ENCODE measurements at places on chromosomes 3 and 15.

DNA sequence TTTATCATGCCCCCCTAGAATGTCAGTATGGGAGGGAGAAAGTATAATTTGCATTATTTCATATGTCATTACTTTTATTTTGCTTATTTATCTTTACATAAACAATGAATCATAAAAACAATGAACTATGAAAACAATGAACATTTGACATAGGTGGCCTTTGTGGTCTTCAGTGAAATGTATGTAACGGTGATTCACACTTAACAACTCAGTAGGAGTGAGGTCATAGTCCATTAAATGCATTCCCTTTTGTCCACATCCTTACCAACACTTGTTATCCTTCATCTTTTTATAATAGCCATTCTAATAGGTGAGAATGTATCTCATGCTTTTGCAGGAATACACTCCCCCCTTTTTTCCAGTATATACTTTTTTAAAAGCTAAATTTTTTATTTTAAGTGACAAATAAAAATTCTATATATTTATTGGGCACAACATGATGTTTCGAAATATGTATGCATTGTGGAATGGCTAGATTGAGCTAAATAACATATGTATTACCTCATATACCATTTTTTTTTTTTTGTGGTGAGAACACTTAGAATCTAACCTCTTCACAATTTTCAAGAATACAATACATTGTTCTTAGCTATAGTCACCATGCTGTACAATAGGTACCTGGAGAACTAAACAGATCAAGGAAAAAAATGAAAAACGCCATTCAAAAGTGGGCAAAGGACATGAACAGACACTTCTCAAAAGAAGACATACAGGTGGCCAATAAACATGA lies 189.5 kb downstream of the WDR72 start:
- DNase-seq = no peak

- DNase-seq = no peak
These were observed 262.5 kb downstream of the CGGBP1 start for GRCh38 chr3:87796137-87796842.

DNA sequence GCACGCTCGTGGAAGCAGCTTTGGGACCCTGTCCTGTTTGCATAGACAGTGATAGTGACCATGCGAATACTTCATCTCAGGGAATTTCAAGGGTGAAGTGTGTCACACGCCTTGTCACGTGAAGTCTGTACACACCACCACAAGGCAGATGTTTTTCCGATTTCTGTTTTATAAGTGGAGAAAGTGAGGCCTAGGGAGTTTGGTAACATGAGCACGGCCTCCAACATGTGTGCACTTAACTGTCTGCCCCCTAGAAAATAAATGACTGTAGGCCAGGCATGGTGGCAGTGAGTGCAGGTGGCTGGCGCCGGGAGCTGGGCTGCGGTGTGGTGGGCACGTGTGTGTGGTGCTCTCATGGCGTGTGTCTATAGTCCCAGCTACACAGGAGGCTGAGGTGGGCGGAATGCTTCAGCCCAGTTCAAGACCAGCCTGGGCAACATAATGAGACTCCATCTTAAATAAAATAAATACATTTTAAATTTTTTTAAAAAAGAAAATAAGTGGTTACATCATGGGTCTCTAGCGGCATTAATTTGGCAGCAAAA lies 42.0 kb downstream of the WHAMM start:
- DNase-seq = no peak

DNA sequence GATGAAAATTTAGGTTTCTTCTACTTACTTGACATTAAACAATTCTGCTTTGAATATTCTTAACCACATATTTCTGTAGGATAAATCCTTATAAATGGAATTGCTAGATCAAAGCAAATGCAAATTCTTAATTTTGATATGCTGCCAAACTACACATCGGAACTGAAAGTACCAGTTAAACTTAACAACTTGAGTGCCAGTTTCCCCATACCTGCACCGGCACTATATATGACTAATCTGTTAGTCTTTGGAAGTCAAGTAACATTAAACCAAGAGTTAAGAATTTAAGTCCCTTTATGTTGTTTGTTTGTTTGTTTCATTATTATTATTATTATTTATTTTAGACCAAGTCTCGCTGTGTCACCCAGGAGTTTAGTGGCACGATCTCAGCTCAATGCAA lies 103.9 kb upstream of the AKAP13 start:
- DNase-seq = no peak

DNA sequence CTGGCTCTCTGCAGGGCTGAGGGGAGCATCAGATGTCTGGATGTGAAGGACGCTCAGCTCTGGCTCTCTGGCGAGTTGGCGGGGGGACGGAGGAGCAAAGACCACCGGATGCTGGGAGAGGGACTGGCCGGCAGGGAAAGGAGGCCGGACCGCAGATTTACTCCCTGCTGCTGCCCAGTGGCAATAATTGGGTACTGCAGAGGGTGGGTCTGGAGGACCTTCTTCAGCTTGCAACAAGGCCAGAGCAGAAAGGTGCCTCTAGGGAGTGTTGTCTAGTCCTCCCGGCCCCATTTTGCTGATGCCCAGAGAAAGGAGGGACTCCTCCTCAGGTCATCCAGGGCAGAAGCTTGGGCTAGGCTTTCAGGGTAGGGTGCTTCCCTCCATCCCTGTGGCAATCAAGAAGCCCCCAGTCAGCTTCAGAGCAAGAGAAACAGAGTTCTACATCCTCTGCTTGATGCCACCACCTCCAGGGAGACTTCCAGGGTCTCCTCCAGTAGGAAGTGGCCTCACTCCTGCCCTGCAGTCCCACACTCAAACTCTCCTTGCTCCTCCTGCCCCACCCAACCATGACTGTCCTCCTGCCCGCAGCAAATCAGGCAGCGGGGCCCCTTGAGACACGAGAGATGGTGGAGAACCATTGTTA lies 20.3 kb upstream of the CSPG4 start:
- DNase-seq = no peak

DNA sequence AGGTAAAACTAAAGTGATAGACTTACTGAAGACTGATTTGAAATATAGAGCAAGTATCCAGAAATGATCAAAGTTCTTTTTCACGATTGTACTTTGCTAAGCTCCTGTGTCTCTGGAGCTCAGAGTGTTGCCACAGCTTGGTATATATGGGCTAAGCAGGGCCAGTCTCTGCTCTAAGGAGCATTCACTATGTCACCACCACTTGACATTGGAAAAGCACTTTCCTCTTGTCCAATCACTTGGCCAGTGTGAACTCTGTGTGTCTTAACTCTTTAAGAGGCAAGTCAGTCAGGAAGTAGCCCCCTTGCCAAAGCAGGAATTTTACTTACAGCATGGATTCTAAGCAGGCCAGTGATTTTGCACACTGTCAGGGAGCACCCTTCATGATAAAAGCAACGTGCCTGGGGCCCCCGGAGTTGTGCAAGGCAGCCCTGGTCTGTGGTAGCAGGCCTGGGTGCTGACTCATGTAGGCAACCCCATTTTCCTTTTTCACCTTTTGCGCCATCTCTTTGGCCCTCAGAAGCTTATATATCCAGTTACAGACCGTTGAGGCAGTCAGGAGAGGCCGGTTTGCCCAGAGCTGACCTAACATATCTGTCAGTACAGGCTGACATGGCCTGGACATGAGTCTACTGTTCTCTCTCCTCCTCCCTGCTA lies 73.0 kb downstream of the HCN4 start:
- DNase-seq = no peak

DNA sequence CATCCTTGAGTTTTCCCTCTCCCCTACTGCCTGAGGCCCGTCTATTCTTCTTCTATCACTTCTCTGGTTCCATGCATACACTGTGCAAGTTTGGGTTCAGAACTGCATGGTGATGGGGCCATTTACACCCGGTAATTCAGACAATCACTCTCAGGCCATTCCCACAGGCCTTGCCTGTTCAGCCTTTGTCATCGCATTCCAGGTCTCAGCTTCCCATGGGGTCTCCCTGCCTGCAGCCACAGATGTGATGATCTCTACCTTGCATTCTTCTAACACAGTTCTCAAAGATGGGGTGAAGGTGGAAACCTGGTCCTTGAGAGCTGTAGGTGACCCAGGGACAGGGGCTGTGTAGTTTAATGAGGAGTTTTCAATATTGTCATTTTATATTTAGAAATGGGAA lies 209.2 kb upstream of the TOPAZ1 start:
- no peak for DNase-seq

- no peak for DNase-seq
These were observed 118.5 kb upstream of the EPHA3 start for GRCh38 chr3:88988906-88989305.

DNA sequence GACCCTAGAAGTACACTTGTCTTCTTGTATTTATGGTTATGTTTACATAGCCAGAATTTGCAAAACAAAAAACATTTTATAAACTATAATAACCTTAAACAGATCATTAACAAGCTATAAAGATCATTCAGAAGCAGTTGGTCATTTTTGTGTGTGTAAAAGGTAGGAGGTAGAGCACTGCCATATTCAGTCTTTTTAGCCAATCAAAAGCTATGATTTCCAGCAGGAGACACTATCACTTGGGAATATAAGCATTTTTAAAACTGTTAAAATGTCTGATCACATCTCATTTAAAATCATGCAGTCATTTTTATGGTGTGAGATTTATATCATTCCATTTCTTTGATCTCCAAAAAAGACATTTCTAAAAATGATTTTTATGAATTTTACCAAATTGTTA lies 42.6 kb upstream of the ATP2C1 start:
- DNase-seq = no peak

DNA sequence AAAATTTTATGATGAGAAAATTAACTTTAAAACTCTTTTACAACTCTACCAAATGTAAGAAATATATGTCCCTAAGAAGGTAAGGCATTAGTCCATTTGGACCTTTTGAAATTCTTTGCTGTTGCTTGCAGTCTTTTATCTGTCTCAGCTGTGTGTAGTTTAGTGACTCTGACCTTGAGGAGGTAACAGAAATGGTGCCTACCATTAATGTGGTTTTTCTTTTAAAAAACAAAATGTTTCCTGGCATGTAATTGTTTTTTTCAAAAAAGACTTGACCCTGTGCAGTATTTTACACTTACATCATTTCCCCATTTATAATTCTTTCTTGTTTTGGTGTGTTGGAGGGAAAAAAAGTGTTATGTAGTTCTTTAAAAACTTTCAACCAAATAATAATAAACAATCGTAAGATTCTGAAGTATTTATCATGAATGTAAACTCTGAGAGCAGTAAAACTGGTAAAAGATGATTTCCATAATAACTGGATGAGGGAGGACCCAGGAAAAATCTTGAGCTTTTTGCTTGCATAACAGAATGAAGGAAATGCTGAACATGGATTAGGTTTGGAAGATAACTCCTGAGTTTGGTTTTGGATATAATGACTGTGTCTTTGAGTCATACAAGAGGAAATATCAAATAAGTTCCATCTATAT lies 225.1 kb downstream of the CHST2 start:
- no peak for DNase-seq

DNA sequence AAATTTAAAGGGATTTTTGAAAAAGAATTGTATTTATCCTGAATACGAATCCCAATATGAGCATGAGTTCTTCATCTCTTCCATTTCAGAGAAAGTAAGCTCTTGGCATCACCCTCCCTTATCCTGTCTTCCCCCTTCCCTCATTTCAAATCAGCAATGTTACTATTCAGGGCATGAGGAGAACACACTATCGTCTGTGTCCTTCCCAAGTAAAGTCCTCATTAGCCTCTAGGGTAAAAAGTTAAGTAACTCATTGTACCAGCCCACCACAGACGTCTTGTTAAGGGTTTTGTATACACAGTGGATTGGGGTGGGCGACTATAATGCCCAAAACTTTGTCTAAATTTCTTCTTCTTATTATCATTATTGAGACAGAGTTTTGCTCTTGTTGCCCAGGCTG lies 14.8 kb downstream of the ARL6IP5 start:
- no peak for DNase-seq

GRCh38 chr15:67172172-67172571 lies 82.3 kb downstream of the AAGAB start:
- no peak for DNase-seq

DNA sequence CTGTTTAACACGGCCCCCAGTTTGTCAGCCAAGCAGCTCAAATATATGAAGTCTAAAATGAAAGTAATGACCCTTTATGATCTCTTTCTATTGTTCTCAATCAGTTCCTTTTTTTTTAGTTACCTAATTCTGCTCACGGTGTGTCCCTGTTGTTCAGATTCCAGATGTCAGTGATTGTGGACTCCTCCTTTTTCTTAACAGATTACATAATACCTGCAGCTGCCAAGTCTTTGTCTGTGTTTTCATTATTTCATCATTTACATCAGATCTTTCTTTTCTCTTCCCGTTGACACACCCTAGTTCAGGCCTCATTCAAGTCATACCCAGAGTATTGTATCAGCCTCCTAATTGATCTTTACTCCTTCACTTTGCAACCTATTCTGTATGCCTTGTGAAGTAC lies 56.1 kb upstream of the SKIL start:
- no peak for DNase-seq

GRCh38 chr3:105767216-105767615 lies 101.6 kb downstream of the CBLB start:
- DNase-seq = no peak

GRCh38 chr3:73026111-73026759 lies 29.6 kb downstream of the PPP4R2 start:
- DNase-seq = no peak

DNA sequence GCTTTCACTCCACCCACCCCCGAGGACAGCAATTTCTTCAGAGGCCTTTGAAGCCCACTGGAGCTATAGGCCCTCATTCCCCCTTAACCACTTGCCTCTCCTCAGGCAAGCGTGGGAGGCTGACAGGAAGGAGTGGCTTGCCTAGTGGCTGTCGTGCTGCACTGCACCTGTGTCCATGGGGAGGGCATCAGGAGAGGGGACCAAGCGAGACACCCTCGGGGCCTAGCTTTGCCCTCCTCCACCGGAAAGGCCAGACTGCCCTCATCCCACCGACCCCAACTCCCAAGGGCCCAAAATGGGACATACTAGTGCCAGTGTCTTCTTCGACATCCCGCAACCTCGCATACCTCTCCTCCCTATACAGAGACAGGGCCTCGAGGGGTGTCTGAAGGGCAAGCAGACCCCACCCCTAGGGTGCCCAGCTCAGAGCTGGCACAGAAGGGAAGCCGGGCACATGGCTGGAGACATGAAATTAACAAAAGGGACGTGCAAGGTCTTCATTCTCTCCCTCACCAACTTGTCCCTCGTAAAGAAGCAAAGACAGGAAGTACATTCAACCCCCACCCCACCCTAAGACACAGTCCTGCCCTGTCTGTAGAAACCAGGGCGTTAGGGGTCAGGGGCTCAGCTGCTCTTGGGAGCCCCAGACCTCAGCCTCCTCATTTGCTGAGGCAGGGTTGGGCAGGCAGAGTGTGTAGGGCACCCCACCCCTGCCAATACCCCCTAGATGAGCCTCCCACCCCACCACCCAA lies 24.3 kb downstream of the VIPR1 start:
- no peak for DNase-seq

DNA sequence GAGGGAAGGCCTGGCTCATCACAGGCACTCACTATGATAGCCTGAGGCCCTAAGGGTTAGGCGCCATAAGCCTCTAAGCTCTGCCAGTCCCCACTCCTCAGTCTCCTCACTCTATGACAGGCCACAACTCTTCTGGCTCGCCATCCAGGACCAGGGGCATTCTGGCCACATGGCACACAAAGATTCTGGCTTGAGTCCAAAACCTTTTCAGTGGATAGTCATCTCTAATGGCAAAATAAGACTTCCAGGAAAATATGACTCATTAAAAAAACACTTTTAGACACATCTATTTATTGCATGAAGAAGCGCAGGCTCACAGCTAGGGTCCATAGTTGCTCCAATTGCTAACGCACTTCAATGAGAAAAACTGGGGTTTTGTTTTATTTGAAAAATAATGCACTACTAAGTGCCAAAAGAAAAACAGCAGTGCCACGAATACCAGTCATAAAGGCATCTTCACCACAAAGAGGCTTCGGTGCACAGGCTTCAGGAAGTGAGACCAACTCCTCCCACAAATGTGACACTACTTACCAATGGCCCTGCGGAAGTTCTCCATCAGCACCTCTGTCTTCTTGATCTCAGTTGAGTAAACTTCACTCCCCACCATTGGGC lies 11.1 kb downstream of the RUVBL1 start:
- DNase-seq = no peak

All from cortex of kidney (tissue), 1 donor.